ENCODE measurements at places on chromosomes 3 and 15.

GRCh38 chr15:94205366-94205765 is 26.0 kb upstream of the MCTP2 start:
- no peak for DNase-seq

- no peak for DNase-seq
Observed at GRCh38 chr3:124676236-124676635, 54.0 kb upstream of the UMPS start.

DNA sequence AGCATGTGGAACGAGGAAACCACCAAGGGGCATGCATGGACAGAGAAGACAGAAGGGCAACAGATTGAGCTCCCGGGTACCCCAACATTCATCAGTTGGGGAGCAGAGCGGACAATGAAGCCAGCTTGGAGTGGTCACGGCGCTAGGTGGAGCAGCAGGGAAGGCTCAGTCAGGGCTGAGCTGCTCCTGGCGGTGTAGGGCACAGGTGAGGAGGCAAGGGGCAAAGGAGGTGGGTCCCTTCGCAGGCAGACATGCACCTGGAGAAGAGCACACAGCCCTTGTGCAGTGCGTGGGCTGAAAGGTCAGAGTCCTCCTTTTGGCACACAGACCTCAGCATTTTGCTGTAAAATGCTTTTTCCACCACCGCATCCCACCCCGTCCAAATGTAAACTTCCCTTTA is 90.0 kb upstream of the SLC6A6 start:
- no peak for DNase-seq

DNA sequence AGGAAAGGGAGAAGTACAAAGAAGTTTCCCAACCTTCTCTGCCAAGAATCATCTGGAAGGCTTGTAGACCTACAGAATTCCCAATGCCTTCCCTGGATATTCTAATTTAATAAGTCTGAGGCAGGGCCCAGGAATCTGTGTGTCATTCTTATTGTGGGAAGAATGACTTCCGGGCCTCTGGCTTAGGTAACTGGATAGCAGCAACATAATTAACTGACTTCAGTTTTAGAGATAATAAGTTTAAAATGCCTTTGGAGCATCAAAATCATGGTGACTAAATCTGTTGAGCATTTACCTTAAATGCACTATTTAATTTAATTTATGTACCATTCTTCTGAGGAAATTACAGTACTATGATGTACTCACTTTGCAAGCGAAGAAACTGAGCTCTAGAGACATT is 44.3 kb upstream of the TM4SF1 start:
- no peak for DNase-seq

DNA sequence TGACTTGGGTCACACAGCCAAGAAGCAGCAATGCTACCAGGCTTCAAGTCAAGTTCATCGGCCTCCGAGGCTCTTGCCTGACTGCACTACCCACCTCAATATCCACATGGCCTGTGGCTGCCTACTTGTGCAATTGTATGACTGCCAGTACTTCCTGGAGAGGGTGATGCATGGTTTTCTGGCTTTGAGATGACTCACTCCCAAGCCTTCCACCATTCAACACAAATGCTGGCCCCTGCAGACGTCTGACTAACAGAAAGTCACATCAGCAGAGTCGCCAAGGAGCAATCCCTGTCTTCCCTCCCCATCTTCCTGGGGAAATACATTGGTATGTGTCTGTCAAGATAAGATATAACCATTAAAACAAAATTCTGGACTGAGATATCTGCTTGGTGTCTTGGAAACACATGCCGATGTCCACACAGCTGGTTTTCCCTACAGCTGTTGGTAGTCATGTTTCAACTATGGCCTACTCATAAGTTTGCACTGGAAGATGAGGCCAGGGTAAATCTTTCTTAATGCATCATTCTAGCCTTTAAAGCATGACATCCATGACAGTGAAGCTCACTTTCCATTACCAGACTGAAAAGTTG is 79.6 kb upstream of the SPATA12 start:
- DNase-seq: no peak

- DNase-seq: no peak
Observed at GRCh38 chr3:190099099-190099498, 21.6 kb downstream of the P3H2 start.

- DNase-seq: no peak
Observed at GRCh38 chr3:24145981-24146822, 201.1 kb downstream of the NR1D2 start.

DNA sequence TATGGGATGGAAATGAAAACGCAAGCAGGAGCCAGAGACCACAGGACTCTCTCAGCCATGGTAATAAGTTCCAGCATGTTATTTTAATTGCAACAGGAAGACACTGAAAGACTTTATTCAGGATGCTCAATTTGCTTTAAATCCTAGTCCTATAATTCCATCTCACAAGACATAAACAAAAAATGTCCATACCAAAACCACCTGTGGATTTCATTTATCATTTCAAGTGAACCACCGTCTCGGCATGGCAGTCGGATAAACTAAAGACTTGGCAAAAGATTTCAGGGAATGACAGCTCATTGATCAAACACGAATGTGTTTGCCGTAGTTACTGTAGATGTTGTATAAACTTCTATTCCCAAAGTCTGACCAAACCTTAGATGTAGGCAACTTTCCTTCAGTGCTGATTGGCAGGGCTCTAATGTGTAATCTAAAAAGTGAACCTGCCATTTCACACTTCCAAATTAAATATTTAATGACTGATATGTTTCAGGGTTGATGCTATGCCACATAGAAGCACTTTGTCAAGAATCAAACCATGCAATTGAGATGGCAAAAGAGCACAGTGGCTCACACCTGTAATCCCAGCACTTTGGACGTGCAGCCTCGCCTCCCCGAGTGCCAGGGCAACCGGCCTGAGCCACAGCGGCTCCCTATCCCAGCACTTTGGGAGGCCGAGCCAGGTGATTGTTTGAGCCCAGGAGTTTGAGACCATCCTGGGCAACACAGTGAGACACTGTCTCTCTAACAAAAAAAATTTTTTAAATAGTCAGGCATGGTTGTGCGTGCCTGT is 331.7 kb downstream of the MAGI1 start:
- no peak for DNase-seq

- no peak for DNase-seq
Observed at GRCh38 chr3:129398803-129399144, 29.7 kb downstream of the EFCAB12 start.

GRCh38 chr15:65883571-65883970 is 14.3 kb downstream of the RAB11A start:
- no peak for DNase-seq

GRCh38 chr3:192174283-192174682 is 553.1 kb downstream of the FGF12 start:
- no peak for DNase-seq

- no peak for DNase-seq
Observed at GRCh38 chr3:44529927-44530326, 25.1 kb upstream of the ZKSCAN7 start.

- DNase-seq: no peak
Observed at GRCh38 chr3:132555306-132556035, 41.6 kb upstream of the ACKR4 start.

DNA sequence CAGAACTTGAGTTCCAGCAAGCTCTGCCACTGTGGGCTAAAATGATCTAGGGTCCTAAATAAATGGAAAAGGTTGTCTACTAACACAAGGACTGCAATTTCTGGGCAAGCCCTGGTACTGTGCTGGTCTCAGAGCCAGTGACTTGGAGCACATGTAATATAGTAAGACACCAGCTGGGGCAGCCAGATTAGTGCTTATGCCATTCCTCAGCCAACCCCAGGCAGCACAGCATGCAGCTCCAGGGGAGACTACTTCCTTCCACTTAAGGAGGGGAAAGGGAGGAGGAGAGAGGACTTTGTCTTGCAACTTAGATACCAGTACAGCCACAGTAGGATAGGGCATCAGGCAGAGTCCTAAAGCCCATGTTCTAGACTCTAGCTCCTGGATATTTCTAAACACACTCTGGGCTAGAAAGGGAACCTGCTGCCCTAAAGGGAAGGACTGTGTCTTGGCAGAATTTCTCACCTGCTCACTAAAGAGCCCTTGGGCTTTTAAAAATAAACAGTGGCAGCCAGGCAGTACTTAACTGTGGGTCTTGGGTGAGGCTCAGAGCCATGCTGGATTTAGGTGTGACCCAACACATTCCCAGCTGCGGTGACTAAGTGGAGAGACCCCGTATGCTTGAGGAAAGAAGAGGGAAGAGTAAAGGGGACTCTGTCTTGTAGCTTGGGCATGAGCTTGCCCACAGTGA is 223.7 kb upstream of the BCHE start:
- DNase-seq: no peak

DNA sequence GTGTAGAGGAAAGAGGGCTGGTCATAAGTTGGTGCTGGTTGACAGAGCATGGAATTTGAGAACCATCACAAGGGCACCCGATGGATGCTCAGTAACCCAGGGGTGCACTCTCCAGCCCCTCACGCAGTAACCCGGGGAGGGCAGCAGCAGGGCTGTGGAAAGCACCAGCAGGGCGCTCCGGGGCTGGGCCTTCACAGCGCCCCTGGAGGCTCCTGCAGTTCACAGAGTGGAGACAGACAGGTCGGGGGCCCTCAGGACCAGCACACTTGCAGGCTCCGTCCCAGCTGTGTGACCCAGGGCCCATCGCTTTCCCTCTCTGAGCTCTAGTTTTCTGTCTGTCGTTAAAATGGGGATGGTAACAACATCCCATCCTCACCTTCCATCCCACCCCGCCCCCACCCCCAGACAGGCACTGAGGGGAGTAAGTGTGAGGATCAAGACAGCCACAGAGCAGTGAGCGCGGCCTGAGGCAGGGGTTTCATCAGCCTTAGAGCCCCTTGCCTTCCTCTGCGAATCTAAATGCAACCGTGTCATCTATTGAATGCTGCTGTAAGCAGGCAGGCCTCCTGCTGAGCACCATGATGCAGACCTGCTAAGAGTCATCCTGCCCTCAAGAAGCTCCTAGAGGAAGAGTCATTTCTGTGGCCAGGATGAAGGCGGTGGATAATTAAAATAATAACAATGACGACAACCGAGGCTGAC is 90.2 kb upstream of the LINGO1 start:
- DNase-seq: no peak

DNA sequence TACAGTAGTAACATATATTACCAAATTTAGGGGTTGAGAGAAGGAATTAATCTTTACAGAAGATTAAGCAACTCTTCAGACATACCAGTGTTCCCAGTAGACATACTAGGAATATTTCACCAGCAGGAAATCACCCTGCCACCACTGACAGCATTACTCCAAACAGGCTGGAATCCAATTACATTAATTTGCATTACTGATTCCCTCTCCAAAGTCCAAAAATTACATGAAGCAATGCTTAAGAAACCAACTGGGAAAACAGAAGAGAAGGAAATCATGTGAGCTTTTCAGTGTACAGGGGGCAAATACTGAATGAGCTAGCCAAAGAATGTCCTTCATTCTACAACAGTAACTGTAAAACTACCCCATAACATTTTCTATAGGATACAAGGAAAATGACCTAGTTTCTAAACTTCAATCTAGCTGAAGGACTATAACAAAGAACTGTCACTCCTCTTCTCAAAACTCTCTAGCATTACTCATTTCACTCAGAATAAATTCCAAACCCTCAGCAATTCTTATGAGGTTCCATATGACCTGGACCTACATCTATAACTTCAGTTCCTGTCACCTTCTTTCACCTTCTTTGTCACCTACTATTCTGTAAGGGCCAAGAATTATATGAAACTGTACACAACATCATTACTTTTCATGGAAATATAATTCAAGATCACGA is 72.7 kb downstream of the INO80 start:
- DNase-seq: no peak

DNA sequence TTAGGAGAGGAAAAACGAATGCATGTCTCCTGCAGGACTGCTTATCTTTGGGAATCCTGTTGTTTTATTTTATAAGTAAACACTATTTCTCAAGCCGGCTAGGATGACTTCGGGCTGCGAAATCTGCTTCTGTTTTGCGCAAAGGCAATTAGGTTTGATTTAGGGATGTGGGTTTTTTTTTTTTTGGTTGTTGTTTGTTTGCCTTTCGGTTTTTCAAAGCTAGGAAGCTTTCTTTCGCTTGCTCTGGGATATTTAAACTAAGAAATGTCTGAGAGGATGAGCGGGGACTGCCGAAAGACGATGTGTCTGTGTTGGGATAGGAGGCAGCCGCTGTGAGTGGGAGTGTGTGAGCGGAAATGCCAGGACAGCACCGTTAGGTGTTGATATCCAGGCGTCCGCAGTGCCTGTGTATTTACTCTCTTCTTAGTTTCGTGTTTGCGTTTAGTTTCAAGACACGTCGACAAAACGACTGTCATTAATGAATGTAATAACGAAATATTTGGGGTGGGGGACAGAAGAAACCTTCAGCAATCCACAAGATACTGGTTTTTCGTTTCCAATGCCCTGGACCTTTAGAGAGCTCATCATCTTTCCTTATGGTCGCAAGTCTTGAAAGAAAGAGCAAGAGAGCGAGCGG is 604 bp downstream of the ISL2 start:
- DNase-seq: no peak

DNA sequence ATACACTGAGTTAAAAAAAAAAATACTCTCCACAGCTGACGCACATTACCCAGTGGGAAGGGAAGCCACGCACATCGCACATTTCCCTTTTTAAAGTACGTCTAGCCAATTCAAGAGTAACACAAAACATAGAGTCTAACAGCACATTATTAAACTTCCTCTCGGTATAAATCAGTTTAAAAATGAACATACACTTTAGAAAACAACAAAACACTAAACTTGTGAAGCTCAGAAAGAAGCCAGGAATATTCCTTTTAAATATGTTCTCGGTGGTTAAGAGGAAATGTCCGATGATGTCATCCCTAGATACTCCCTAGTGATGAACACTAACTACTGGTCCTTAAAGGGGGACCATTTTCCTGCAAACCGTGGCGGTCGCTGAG is 721 bp downstream of the MYEF2 start:
- no peak for DNase-seq

DNA sequence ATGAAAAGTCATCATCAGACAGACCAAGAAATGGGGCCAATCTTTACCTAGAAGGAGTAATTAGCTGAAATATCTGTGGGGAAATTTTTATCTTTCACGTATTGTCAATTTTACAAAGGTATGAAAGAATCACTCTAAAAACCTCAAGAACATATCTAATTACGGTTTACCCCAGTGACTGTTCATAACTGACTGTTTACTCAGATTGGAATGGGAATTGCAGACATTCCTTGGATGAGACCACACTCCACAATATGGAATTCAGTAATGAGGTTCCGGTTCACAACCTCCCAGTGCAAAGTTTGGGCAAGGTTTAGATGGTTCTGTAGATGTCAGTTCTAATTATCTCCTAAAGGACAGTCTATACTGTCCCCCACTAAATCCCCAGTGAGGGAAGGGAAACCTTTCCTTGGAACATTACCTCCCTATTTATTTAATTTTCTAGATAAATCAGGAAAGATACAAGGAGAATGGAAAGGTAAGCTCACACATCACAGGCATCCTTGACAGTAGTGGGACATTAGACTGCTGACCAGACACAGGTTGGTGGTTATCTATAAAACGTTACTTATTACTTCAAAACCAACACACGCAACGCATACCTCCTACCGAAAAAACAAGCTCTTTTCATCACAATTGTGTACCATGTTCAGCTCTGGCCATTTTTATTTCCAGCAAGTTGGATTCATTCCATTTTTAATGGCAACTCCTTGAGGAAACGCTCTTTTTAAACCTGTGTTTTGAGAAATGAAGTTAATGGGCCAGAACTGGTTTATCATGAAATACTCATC is 129.9 kb downstream of the RORA start:
- DNase-seq: no peak

Data from GM18507 (cell line).